ENCODE measurements at places on chromosomes 6 and 20.

GRCh38 chr6:36944650-36945049 is 9.9 kb upstream of the PI16 start:
- DNase-seq = no peak

GRCh38 chr6:141878686-141879085 is 254.0 kb upstream of the GJE1 start:
- no peak for DNase-seq

DNA sequence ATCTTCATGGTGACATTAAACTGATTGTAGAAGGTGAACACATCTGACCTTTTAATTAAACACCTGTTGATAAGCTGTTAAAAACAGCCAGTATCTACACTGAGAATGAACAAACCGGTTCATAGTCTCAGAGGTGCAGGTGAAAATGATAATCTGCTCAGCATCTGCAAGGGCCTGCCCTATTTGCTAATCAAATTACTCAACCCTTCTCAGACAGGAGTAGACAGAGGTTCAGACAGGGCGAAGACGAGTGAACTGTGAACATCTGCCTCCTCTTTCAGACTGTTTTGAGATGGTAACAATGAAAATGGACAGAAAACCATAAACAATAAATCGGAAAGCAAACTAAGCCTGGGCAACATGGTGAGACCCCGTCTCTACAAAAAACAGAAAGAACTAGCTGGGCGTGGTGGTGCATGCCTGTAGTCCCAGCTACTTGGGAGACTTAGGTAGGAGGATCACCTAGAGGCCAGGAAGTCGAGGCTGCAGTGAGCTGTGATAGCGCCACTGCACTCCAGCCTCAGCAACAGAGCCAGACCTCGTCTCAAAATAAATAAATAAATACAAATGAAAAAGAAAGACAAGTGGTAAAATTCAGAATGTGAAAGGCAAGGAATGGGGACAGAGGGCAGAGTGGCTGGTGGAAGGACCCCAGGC is 55.9 kb downstream of the NINL start:
- DNase-seq = no peak

DNA sequence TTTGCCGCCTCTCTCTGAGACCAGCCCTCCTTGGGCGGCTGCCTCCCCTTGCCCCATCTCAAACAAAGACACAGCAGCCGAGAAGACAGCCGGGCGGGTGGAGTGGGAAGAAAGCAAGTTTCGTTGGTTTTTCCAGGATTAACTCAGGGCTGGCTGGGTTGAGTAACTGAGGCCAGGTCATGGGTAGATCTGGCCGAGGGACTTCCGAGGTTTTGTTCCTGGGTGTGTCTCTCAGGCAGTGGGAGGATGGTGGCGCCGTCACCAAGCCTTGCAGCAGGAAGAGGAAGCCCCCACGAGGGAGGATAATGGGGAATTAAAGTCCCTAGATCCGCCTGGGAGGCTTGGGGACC is 167.2 kb downstream of the TTLL2 start:
- no peak for DNase-seq

- DNase-seq = no peak
Observed at GRCh38 chr6:104940893-104941728, 15.8 kb upstream of the LIN28B start.

DNA sequence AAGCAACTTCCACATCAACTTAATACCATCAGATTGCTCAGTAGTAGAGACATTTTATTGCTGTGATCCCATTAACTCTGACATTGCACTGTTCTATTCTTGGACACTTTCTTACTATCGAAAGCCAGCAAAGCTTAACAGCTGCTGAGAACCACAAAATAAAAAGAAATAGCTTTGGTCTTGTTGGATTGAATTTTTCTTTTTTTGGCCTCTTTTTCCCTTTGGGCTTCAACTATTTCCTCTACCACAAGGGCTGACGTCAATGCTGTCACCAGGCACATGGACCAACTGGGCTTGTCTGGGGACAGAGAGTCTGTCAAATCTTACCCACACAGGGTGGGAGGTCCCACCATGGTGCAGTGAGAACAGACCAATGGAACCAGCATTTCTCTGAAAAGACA is 63.4 kb upstream of the ENPP5 start:
- no peak for DNase-seq

- DNase-seq = no peak
Observed at GRCh38 chr6:152734630-152735029, 16.0 kb upstream of the VIP start.

- no peak for DNase-seq
Observed at GRCh38 chr6:125529061-125529460, 220.4 kb upstream of the HEY2 start.

GRCh38 chr6:6749702-6750491 is 161.4 kb downstream of the LY86 start:
- no peak for DNase-seq

Measured in stimulated activated CD8-positive, alpha-beta memory T cell treated with anti-CD3 and anti-CD28 coated beads, Interleukin-4, amount 100 ng/mL, for 1 hour (primary cell).